ENCODE measurements at places on chromosomes 6 and 20. TPM values are rescaled to one million over a fixed set of nuclear protein-coding genes. Genes with fewer than 3 reads are reported as not detected.

Gene TRIM10
- total RNA-seq: not detected

DNA sequence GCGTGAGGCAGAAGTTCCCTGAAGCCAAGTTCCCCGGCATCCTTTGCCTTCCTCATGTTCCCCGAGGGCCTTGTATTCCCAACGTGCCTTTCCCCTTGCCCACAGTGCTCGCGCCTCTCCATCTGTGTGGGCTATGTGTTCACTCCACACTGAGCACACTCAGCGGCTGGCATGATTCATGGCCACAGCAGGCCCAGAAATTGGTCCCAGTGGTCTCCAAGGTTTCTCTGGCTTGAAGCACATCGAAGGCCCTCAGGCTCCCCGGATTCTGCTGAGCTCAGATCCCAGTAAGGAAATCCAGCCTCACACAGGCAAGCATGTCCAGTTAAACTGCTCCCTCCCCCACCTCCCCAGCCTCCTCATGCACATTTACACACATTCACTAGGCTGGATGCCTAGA lies 123.6 kb downstream of the ISM1 start:
- no peak overlapping the region for H3K4me3 ChIP-seq
- H3K36me3 ChIP-seq: no peaks in the 10 kb centered on the region
- DNase-seq: no peak
- H3K27ac ChIP-seq: peak overlapping the region; percentile 76
- peaks cover 4% of the 10 kb centered on the region for H3K4me1 ChIP-seq

Gene LRRN4
- total RNA-seq: not detected

- DNase-seq: no peak
- peak within 1 kb of the TSS; percentile 35 for H3K27ac ChIP-seq
- no peaks in the 10 kb centered on the region for H3K4me1 ChIP-seq
- H3K4me3 ChIP-seq: no peak within 1 kb of the TSS
These were observed at the start of gene ZNF831 for GRCh38 chr20:59163631-59164530. Gene ZNF831, plus strand, starts transcription at chr20:59163821. Its CDS starts 27,199 bp downstream, at chr20:59191020.

- H3K27me3 ChIP-seq: no peaks in the 10 kb centered on the region
- peak overlapping the region; percentile 66 for H3K27ac ChIP-seq
- H3K4me1 ChIP-seq: no peaks in the 10 kb centered on the region
- no peak overlapping the region for H3K4me3 ChIP-seq
- DNase-seq: no peak
These were observed 86.2 kb downstream of the PLEKHG1 start for GRCh38 chr6:150685860-150686259.

DNA sequence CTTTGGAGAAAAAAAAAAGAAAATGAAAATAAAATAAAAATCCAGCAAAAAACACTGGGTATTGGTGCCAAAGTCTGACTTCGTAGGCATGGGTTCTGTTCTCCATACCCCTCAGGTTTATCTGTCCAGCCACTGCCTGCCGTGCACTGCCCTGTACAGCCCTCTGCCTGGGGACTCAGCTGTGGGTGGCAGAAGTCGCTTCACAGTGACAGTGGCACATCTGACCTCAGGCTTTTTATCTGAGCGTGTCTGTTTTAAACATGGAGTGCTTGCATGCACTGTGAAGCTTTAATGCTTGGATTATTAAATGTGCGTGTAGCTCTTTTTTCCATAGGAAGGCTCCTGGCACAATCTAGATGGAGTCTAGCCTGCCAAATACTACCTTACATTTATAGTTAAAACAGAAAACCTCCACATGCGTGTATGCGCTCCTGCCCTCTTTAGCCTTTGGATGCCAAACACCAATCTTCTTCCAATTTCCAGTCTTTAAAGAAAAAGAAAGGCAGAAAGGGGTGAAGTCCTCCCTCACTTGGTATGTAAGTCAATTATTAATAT lies 375.5 kb downstream of the UTRN start:
- H3K27me3 ChIP-seq: no peaks in the 10 kb centered on the region
- DNase-seq: no peak
- H3K4me1 ChIP-seq: no peaks in the 10 kb centered on the region
- H3K27ac ChIP-seq: peak overlapping the region; percentile 74
- no peaks in the 10 kb centered on the region for H3K36me3 ChIP-seq
